Aorta (tissue), 5 donors: ENCODE measurements at places on chromosomes 3 and 15. TPM values are rescaled to one million over a fixed set of nuclear protein-coding genes. Genes with fewer than 3 reads are reported as not detected.

P2RY13 gene
- total RNA-seq, result 2.6 TPM

CYP8B1 gene
- not detected for total RNA-seq

UBAP1L gene
- 5.4 TPM for total RNA-seq

SNUPN gene
- total RNA-seq, result 20.9 TPM

MYNN gene
- 16.4 TPM for total RNA-seq
